ENCODE measurements at places on chromosomes 1 and 21.

- DNase-seq = peak; percentile 56
Observed at GRCh38 chr1:43317817-43318471, 17.2 kb downstream of the TIE1 start.

DNA sequence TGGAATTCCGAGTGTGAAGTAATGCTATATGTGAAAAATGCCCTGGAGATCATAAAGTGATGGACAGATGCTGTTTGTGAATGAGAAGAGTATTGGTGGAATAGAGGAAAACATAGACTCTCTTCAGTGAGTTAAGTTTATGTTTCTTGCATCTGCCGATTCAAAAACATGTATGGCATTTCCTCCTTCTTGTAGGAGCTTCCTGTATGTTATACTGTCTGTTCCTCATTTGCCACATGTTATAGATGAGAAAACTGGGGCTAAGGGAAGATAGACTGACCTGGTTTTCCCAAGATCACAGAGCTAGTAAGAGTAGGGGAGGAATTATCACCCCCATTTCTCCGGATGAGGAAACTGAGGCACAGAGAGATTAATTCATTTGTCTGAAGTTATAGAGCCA lies 41.1 kb upstream of the IL20 start:
- DNase-seq = no peak

- no peak for DNase-seq
Observed at GRCh38 chr1:228471762-228472398, 15.3 kb upstream of the RNF187 start.

DNA sequence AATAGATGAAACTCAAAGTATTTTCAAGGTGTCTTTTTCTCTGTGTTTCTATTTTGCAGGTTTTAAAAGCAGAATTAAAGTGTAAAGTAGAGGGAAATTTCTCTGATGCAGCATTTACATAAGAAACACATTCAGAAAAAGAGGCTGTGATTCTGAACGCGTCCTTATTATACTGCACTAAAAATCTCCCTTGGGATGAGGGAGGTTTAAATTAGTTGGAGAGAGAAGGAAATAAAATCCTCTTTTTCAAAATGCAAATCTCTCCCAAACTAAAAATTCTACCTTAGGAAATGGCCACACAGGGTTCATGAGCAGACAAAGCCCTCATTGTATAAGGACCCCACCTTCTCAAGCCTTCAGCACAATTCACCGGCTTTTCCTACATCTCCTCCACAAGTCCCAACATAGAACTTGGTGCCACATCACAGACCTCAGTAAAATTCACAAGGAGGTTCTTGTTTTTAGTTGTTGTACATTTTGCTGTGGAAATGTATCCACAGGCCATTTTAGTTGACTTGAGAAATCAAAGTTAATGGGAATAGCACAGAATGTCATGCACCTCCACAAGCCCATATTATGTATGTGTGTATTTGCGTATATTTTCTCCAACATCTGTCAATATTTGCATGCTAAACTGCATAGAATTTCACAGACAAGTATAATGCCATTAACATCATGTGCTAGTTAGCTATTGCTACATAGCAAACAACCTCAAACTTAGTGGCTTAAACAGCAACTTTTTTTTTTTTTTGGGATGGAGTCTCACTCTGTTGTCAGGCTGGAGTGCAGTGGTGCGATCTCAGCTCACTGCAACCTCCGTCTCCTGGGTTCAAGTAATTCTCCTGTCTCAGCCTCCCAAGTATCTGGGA lies 59.8 kb downstream of the MAB21L3 start:
- DNase-seq = no peak

GRCh38 chr21:42784896-42785451 lies 94.4 kb downstream of the WDR4 start:
- no peak for DNase-seq

GRCh38 chr1:84345220-84345619 lies 43.7 kb downstream of the SAMD13 start:
- DNase-seq = no peak

DNA sequence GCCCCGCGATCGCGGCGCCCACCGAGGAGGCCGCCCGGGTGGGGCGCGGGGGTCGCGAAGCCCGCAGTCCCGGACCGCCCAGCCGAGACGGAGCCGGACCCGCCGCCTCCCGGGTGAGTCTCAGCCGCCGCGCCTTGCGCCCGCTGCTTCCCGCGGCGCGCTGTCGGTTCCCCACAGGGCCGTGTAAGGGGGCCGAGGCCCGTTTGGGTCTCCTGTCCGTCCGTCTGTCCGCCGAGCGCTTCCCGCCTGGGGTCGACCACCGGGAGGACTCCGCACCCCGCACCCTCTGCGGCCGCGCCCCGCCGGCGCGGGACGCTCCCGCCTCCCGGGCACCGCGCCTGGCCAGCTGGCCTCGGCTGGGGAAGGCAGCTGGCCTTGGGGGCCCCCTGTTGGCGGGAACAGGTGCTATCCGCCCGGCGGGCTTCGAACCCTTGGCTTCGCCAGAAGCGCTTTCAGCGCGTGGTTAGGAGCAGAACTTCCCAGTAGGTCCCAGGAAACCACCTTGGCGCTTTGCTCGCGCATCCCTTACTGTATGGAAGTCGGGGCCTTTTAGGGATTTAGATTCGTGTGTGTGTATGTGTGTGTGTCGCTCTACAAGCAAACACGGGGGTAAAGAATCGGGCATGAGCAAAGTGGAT lies 414 bp downstream of the TMEM51 start:
- no peak for DNase-seq

GRCh38 chr1:2358651-2359640 lies 32.4 kb downstream of the MORN1 start:
- no peak for DNase-seq

- DNase-seq = no peak
Observed at GRCh38 chr21:43684424-43684823, 25.1 kb downstream of the RRP1B start.

DNA sequence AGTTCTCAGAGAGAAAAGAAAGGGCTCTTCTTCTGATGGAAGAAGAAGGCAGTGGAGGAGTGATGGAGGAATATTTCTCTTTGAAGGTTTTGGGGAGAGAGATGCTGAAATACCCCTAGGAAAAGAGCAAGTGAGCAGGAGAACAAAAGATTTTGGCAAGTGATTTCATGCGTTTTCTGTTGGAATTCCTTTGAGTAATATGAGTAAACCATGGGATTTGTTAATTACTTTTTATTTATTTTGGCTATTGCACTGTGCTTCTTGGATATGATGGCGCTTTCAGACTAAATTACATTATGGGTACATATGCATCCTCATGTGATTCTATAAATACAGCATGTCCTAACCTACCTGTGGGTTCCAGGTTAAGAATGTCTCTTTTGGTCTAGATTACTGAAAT lies 210.1 kb upstream of the PTGFR start:
- DNase-seq = no peak

DNA sequence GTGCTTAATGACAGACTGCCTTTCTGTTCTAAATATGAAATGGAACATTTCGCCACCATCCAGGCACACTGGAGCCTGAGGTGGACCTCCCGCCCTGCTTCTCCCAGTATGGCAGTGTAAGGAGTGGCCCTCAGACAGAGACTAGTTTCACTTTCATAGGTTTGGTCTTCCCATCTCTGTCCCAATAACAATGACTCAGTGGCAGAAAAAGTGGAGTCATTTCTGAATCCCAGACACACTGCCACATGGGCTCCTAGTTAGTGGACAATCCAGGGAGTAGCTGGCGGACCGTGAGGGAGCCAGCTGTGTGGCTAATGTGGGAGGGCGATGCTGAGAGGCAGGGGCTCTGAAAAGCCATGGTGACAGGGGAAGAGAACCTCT lies 95.6 kb upstream of the TSPAN2 start:
- DNase-seq = no peak

- no peak for DNase-seq
Observed at GRCh38 chr1:70866542-70867264, 180.9 kb downstream of the PTGER3 start.

DNA sequence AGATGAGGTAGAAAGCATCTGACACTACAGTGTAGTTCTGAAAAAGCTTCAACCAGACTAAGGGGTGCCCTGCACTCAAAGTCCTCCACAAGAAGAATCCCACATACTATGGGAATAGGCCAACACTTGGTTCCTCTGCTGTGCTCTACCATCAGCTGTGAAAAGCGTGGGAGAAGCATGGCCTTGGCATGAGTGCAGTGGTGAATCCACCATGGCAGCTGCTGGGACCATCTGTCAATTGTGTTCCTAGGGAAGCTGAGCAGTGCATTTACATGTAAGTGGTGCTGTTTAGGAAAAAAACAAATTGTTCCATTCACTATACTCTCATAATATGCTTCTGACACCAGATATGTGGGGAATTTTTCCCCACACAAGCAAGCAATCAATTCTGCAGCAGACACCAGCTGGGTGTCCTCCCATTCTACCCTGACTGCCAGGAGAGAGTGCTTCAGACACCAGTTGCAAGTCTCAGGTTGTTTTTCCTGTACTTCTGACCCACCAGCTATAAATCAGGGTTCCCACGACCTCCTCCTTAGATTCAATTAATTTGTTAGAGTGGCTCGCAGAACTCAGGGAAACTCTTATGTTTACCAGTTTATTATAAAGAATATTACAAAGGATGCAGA lies 230.8 kb upstream of the CHRM3 start:
- peak; percentile 55 for DNase-seq

DNA sequence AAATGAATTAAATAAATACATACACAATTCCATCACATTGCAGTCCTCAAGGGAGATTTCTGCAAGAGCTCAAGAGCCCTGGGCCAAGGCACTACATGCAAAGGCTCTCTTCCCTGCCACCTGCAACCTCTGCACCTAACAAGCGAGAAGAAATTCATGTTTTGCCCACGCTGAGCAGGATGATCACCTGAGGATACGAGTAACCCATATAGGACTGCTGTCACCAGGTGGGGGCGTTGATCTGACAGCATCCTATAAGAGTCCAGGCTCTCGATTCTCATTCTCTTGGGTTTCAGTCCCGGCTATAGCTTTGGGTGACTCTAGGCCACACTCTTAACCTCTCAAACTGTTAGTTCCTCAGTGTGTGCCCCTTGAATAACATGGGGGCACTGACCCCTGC lies 18.7 kb upstream of the SPOCD1 start:
- no peak for DNase-seq

DNA sequence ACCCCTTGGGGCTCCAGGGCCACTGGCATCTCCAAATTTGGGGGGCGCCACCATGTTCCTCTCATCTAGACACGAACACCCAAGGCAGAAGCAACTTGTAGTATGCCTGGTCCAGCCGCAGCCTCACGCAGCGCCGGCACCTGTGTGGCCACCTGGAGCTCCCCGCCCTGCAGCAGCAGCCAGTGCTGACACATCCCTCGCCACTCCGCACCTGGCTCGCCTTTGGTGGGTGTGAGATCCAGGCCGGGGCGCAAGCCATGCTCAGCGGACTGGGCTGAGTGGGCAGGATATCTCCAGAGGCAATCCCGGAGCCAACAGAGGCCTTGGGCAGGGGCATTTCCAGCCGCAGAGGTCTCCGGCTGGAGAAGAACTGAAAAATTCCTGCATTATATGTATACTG lies 1563.7 kb downstream of the NCAM2 start:
- DNase-seq = no peak

GRCh38 chr1:226309398-226310244 lies 657 bp upstream of the LIN9 start:
- peak; percentile 38 for DNase-seq

- no peak for DNase-seq
Observed at GRCh38 chr21:37383784-37384311, 17.3 kb downstream of the DYRK1A start.

DNA sequence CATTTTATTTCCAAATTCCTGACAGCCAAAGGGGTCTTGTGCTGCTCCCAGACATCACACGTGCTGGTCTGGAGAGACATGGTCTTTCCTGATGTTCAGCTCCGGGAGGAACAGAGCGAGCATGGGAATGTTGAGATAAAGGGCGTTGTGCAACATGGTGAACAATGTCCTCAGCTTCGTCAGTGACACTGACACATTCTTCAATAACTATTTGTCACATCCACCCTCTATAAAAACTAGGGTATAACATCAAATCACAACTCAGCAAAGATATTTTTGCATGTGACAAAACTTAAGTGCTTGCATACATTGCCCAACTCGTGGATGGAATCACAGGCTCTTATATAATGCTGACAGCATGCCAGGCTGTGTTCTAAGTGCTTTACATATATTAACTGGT lies 42.4 kb upstream of the GRHL3 start:
- no peak for DNase-seq

GRCh38 chr1:105073660-105074059 lies 1324.0 kb downstream of the AMY1C start:
- DNase-seq = no peak

GRCh38 chr1:26915204-26915842 lies 1.5 kb upstream of the NR0B2 start:
- no peak for DNase-seq

- no peak for DNase-seq
Observed at GRCh38 chr1:37851782-37852210, 7.6 kb downstream of the MTF1 start.

DNA sequence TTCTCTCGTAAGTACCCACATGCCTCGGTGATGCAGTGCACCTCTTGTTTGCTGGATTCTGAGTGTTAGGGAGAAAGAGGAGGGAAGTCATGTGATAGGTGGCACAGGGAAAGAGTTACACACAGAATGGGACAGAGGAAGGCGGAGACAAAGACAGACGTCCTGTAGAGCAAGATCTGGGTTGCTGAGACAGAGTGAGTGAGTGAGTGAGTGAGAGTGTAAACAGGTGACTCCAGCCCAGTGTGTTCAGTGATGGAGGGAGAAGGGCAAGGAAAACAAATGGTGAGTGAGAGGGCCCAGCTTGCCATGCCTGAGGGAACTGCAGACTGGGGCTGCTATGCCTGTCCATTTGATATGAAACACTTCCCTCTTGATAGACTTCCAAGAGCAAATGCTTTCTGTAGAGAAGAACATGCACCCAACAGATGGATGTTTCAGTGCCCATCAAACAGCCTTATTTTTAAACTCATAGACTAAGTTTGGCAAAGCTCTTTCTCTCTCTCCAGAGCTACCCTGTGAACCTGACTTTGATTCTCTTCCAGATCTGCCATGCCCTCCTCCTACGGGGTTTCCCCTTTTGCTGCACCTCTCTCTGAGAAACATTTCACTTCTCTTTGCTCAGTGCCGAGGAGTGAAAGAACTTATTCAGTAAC lies 209.9 kb upstream of the COA6 start:
- DNase-seq = no peak

- no peak for DNase-seq
Observed at GRCh38 chr1:212188599-212189351, 96.4 kb upstream of the PPP2R5A start.

- DNase-seq = no peak
Observed at GRCh38 chr1:41794031-41794430, 124.7 kb downstream of the HIVEP3 start.

DNA sequence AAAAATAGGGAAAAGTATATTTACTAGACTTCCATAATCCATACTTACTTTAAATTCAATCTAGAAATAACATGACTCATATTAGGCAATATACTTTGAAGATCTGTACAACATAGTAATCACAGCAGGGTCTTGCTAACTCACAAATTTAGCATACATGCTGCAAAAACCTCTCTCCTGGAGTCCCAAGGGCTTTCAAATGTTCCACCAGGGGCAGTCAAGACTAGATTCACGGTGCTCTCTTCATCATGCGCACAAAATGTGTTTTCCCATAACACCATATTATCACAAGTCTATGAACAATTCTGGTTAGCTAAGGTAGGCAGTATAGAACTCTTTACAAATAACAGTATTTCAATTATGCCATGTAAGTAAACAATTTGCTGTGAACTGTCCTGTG lies 45.8 kb downstream of the SSX2IP start:
- no peak for DNase-seq

All from occipital lobe (tissue), 3 donors.